ENCODE measurements at places on chromosomes 2 and 18.

- no peak for DNase-seq
Measured at GRCh38 chr18:79775441-79776221, 22.1 kb upstream of the KCNG2 start.

- DNase-seq, result no peak
Measured at GRCh38 chr18:35432565-35433001, 55.4 kb upstream of the ZNF396 start.

DNA sequence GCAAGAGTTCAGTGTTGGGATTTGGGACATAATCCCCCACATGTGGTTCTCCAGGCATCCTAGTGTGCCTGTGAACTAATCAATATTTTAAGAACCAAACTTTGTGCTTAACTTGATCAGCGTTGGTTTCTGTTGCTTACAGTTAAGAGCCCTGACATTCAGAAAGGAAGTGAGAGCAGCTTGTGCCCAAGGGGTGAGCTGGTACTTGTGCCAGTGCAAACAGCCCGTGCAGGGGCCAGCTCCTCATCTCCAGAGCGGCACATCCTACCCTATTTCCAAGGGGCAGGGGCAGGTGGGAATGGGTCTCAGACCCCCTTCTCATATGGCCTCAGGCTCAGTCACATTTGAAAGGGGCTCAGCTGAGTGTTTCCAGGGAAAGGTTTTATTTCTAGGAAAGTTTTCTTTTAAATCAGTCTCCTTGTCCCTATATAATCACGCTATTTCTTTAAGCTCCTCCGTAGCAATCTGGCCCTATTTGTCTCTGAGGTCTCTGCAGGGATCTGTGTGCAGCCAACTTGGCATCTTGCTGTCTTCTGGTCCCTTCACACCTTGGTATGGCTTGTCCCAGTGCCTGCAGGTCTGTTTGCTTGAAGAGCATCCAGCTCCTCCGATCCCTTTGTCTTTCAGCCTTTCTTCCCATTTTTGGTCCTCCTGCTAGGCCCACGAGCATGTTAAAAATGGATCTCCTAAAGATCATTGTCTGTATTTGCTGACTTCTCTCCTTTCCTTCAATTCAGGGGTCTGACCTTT lies 358.9 kb downstream of the HRH4 start:
- no peak for DNase-seq

DNA sequence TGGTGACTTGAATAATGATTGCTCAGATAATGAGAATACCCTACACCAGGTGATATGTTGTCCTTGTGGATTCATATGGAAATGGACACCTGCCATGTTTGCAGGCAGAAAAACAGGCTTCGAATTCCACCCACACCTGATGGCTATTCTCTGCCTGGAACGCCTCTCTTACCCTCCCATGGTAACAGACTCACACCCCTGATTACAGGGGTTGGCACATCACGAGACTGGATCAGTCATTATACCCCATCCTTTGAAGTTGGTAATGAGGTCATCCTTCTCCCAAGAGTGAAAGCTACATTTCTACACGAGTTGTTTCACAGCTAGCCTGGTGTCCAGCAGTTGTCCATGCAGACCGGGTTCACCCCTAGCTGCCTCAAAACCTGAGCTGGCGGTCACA lies 71.4 kb upstream of the MBOAT2 start:
- no peak for DNase-seq

DNA sequence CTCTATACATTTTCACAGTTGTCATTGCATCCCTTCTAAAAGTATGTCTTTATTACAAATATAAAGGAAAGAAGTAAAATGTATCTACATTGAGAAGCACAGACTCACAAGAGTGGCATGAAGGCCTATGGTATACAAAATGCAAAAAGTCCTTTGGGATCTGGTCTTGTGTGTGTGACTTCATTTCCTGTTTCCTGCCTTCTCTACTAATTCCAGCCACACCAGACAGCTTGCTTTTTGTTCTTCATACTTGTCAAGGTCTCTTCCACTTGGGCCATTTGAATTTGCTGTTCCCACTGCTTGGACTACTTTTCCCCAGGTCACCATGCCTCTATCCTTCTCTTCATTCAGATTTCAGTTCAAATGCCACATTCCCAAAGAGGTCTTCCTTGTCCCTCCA lies 6.7 kb upstream of the PNO1 start:
- no peak for DNase-seq

DNA sequence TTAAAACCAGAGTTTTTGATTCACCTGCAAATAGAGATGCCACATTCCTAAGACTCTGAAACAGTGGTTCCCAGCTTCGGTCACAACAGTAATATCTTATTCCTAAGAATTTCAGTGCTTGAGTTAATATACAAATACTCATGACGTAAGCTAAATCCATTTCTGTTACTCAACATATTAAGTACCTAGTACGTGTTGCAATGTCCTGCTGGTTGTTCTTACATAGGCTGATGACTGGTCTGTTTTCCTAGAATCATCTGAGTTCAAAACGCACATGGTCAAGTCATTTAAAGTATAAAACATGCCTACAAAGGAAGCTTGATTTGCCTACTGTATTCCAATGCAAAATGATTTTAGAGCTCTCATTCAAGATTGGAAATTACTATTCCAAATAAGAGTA lies 7.2 kb downstream of the NCL start:
- DNase-seq, result no peak

- no peak for DNase-seq
Measured at GRCh38 chr2:197248623-197249022, 62.0 kb downstream of the ANKRD44 start.

DNA sequence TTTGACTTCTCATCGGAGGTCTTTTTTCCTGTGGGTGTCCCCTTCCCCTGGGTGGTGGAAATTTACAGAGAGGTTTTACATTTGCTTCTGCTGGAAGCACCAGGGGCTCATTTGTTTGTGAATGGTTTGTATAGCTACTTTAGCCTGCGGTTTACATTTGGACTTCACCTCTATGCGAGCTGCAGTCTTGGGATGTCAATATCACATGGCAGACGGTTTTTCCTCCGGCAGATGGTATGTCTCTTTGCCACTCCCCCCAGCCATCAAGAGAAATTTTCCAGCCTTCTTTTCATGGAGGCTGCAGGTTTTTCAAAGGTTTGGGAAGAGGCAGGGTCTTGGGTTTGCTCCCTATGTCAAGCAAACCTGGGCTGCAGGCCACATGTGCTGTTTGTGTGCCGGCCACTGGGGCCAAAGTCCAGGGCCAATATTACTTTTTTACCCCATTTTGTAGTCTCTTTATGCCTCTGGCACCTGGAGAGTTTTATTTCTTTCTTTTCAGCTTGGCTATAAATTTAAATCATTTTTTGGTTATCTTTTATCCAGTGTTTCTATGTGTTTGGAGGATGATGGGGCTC lies 23.9 kb upstream of the BOD1L2 start:
- DNase-seq, result no peak

- no peak for DNase-seq
Measured at GRCh38 chr18:25253136-25253535, 98.8 kb downstream of the ZNF521 start.

DNA sequence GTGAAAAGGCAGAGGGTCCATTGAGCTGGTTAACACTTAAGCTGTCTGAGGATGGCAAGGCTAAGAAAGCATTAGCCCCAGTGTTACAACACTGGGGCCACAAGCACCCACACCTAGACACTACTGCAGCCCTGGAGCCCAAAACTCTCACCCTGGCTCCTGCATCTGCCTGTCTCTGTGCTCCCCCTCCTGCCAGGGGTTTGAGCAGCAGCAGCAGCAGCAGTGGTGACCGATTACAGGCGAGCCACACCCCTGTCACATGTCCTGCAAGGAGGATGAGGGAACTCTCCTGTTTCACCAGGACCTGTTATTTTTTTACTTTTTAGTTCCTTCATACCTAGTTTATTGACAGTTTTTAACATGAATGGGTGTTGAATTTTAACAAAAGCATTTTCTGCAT lies 326.7 kb upstream of the MAP2 start:
- DNase-seq, result no peak

DNA sequence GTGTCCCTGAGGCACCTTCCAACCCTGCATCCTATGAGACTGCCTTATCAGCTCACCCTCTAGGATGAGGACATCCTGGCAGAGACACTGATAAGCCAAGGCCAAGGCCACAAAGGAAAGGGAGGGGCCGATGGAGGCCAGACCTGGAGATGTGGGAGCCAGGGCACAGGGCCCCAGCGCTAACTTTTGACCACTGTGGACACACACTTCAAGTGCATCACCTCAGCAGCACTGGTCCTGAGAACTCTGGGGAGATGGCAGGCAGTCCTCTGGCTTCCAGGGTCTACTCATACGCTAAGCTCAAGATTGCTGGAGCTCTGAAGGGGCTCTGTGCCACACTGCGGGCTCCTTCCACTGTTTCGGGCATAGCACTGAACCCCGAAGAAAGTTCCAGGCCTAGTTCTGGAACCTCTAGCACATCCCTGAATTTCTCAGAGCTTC lies 100.2 kb upstream of the ID2 start:
- no peak for DNase-seq

DNA sequence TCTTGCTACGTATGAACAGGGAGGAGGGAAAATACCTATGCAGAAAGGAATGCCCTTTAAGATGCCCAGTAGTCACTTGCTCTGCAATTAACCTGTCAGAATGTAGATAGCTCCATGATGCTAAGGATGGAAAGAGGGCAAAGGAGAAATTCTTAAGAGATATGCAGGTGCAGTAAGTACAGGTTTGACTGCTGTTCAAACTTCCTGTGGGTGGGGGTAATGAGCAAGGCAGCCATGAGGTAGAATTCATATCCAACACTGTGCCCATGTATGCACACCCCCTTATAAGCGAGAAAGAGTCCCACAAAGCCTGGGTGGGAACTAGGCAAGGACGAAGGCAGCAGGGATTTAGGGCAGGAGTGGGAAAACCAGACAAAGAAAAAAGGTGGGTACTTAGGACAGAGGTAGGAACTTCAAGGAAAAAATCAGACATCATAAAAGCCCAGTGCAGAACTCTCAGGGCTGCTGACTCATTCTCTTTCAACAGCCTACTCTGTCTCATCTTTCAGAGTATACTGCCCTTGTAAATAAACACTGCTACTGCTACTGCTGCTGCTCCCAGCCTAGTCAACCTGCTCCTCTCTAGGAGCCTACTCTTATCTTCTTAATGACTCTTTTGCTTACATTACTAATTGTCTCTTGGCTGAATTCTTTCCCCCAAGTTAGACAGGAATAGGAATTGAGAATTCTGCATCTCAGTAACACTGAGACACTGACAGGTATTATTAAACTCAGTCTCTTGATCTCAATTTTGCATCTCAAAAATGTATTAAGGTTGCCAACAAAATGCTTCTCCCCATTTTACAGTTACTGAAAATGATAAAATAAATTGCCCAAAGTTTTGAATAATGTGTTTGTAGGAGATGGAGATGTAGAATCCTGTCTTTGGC lies 189.0 kb downstream of the PTH2R start:
- DNase-seq, result no peak

GRCh38 chr2:146457221-146457620 lies 1387.6 kb upstream of the ACVR2A start:
- no peak for DNase-seq

DNA sequence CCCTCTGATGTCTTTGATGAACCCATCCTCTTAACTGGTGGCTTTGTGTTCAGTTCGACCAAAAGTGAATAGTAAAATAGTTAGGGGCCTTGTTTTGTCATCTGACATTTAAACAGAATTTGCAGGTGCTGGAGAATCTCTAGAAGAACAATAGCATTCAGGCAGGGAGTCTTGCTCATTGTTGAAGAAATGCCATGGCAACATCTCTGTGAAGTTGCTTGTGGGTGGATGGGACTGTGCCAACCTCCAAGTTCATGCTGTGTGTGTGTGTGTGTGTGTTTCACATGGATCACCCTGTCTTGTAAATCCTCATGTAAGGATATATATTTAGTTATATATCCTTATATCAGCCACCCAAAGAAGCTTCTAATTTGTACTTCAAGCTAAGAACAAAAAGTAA lies 66.7 kb downstream of the SKA1 start:
- no peak for DNase-seq

DNA sequence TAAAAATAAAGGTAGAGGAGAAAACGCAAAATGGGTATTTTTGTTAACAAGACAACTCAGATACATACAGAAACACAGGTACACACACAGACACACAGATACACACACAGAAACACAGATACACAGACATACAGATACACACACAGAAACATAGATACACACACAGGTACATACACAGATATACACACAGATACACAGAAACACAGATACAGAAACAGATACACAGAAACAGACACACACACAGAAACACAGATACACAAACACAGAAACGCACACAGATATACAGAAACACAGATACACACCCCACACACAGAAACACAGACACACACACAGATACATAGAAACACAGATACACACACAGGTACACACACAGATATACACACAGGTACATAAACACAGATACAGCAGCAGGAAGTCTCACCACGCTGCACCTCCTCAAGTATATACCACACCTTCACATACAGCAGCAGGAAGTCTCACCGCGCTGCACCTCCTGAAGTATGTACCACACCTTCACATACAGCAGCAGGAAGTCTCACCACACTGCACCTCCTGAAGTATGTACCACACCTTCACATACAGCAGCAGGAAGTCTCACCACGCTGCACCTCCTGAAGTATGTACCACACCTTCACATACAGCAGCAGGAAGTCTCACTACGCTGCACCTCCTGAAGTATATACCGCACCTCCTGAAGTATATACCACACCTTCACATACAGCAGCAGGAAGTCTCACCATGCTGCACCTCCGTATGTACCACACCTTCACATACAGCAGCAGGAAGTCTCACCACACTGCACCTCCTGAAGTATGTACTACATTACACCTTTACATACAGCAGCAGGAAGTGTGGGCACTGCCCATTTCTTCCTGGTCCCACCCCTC lies 250.5 kb downstream of the HDAC4 start:
- peak; percentile 58 for DNase-seq

GRCh38 chr2:231932985-231933915 lies 7.1 kb upstream of the NPPC start:
- no peak for DNase-seq

DNA sequence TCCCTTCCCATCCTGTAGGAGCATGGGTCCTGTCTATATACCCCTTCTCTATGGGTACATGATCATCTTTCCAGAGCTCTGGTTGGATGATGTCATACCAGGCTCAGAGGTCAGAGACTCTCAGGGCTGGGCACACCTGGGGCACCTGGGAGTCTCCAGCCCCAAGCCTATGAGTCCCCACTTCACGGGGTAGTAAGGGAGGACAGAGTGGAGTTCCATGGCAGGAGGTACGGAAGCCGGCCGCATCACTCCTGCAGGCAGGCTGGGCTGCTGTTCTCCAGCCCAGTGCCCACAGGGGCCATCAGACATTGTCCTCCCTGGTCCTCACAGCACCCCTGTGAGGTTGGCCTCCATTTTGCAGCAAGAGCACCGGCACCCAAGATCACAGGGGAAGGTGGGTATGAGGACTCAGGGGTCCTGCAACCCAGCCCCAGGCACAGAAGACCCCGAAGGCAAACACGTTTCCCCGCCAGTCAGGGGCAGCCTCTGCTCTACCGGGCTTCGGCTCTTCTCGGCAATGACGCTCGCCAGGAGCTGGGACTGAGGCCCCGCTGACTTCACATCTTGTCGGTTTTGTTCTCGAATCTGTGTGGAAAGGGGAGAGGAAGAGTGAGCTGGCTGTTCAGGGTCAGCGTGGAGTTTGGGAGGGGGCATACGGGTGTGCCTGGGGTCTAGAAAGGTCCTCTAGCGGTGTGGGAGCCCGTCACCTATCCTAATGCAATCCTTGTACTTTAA lies 91.5 kb downstream of the ADD2 start:
- DNase-seq, result no peak

GRCh38 chr2:112836695-112837117 lies at the start of gene IL1B:
IL1B (minus strand) TSS chr2:112836779; CDS start chr2:112836229, 550 bp downstream.
- no peak for DNase-seq
